Activated CD8-positive, alpha-beta T cell treated with anti-CD3 and anti-CD28 coated beads, Interleukin-2, amount 10 ng/mL, durations not matched to agents 7 days and 5 days (primary cell): ENCODE measurements at places on chromosomes 16 and 17. TPM values are rescaled to one million over a fixed set of nuclear protein-coding genes. Genes with fewer than 3 reads are reported as not detected.

- peaks cover 9% of the 10 kb centered on the region for H3K4me1 ChIP-seq
- no peak for DNase-seq
- H3K4me3 ChIP-seq = no peak overlapping the region
- H3K36me3 ChIP-seq = no peaks in the 10 kb centered on the region
Observed at GRCh38 chr16:58451945-58452401, 48.0 kb upstream of the NDRG4 start.

DNA sequence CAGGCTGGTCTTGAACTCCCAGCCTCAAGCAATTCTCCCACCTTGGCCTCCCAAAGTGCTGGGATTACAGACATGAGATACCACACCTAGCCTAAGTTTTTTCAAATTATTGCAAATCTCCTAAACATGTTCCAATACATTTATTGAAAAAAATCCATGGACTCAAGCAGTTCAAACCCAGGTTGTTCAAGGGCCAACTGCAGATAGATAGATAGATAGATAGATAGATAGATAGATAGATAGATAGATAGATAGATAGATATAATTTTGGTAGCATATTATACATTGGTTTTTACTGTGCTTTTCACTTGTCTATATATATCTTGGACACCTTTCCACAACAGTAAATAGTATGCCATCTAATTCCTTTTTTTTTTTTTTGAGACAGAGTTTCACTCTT, 20.9 kb upstream of the RBBP6 start:
- H3K4me1 ChIP-seq = peaks cover 14% of the 10 kb centered on the region
- no peak for DNase-seq
- no peak overlapping the region for H3K27ac ChIP-seq
- no peaks in the 10 kb centered on the region for H3K27me3 ChIP-seq
- H3K4me3 ChIP-seq = no peak overlapping the region

DNA sequence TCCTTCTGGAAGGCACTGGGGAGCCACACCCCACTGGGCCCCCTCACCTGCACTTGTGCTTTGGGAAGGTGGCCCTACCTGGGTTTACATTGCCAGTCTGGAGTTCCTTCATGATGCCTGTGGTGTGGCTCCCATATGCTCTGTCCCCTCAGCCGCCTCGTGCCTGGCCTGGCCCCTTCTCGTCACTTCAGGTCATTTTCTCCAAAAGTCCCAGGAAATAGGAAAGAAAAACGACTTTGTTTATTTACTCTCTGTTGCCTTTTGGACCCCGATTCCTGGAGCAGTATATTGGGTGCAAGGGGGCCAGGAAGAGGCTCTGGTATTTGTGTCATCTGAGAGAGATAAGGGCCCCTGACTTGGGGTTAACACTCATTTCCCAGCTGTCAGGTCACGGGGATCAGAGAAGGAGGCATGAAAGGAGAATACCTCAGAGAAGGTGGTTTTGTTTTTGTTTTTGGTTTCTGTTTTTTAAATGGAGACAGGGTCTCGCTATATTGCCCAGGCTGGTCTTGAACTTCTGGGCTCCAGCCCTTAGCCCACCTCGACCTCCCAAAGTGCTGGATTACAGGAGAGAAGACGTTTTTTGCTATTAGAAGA, 4.7 kb downstream of the SOCS3 start:
- peak overlapping the region; percentile 89 for H3K27ac ChIP-seq
- H3K27me3 ChIP-seq = no peaks in the 10 kb centered on the region
- peak overlapping the region; percentile 24 for H3K4me3 ChIP-seq
- peak; percentile 42 for DNase-seq
- peaks cover 70% of the 10 kb centered on the region for H3K4me1 ChIP-seq

DNA sequence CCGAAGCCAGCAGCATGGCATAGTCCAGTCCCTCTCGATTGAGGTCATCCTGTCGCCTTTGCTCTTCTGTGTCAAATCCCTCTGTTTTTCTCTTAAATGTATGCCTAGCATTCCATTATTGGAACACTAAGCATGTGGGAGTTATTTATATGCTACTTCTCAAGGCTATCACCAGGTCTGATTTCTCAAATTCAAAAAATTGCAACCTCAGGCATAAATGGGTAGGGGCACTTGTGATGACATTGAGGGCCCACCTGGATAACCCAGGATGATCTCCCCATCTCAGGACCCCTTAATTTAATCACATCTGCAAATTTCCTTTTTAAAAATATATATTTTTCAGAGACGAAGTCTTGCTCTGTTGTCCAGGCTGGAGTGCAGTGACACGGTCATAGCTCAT, 95.7 kb downstream of the BMERB1 start:
- no peaks in the 10 kb centered on the region for H3K36me3 ChIP-seq
- no peaks in the 10 kb centered on the region for H3K4me1 ChIP-seq
- no peak for DNase-seq
- no peak overlapping the region for H3K4me3 ChIP-seq

The CLEC3A gene
- total RNA-seq = not detected

GRCh38 chr17:825216-825615, 43.1 kb downstream of the MRM3 start:
- H3K36me3 ChIP-seq = no peaks in the 10 kb centered on the region
- no peak for DNase-seq
- H3K4me3 ChIP-seq = no peak overlapping the region
- H3K4me1 ChIP-seq = no peaks in the 10 kb centered on the region

The SLC5A10 gene
- not detected for total RNA-seq

The AOC2 gene
- total RNA-seq = 2.0 TPM

The CCL5 gene
- 275 TPM for total RNA-seq

DNA sequence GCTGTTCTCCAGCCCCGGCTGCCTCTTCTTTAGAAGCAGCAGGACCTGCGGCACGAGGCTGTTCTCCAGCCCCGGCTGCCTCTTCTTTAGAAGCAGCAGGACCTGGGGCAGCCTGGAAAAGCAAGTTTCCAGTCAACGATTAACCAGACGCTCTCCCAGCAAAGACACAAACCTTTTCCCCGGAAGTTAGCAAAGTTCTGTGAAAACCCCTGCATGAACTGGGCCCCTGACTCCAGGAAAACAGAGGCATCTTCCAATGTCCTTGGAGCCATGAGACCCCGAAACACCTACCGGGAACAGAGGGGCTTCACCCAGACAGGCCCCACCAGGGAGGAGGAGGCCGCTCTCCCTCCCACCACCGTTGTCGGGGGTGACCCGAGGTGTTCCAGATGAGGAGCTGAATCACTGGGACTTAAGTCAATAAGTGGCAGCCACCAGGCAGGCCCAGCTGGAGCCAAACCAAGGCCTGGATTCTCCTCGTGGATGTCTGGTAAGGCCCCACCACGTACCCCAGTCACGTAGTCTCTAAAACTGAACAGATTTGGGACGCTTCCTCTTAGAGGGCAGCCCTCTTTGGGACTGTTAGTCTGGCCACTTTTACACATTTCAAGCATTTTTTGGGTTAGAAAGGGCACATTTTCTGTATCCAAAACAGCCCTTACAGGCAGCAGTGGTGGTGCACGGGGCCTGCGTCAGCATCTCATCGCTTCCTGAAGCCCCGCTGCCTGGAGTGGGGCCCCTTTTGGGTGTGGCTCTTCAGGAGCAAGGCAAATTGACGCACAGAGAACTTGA, at the start of gene RPH3AL:
Gene RPH3AL (minus strand): TSS at position 387 of the 792 bp plus-strand sequence. CDS start 25,264 bp downstream, outside the sequence.
- no peak within 1 kb of the TSS for H3K4me3 ChIP-seq
- H3K36me3 ChIP-seq = peaks cover 6% of the 10 kb centered on the region
- H3K4me1 ChIP-seq = peaks cover 2% of the 10 kb centered on the region
- no peak within 1 kb of the TSS for H3K27ac ChIP-seq
- DNase-seq = no peak

DNA sequence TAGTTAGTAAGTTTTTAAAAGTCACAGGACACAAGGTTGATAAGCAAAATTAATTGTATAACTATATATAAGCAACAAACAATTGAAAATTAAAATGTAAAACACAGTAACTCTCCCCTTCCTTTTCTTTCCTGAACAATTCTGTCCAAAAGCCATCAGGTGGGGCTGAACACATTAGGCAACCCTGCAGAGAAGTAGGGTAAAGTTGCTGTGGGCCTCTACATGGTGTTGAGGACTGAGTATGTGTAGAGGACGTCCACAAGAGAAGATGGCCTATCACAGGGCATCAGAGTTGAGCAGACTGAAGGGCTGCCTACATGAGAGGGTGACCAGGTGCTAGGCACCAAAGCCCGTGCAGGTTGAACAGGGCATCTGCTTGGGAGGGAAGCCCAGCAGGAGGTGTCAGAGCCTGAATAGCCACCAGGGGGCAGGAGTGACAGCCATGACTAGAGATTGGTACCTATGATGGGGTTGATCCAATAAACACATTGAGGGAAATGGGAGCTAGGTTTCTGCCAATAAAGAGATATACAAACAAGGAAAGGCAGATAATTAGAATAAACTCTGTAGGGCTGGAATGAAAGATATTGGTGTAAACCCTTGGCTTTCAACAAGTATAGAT, 415.1 kb downstream of the NPIPA8 start:
- H3K27ac ChIP-seq = no peak overlapping the region
- H3K4me1 ChIP-seq = no peaks in the 10 kb centered on the region
- DNase-seq = peak; percentile 65

DNA sequence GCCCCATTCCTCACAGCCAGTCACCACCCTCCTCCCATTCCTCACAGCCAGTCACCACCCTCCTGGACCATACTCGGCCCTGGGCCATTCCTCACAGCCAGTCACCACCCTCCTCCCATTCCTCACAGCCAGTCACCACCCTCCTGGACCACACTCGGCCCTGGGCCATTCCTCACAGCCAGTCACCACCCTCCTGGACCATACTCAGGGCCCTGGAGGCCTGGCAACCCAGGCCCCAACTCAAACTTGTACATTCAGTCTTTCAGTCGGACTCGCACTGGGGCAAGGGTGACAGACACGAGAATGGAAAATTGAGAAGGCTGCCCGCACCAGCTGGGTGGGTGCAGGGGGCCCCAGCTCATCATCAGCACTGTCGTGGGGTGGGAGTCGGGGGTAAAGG, 30.4 kb upstream of the FOXK2 start:
- no peak for DNase-seq
- no peak overlapping the region for H3K4me3 ChIP-seq
- no peaks in the 10 kb centered on the region for H3K27me3 ChIP-seq
- H3K4me1 ChIP-seq = peaks cover 30% of the 10 kb centered on the region
- H3K27ac ChIP-seq = no peak overlapping the region

DNA sequence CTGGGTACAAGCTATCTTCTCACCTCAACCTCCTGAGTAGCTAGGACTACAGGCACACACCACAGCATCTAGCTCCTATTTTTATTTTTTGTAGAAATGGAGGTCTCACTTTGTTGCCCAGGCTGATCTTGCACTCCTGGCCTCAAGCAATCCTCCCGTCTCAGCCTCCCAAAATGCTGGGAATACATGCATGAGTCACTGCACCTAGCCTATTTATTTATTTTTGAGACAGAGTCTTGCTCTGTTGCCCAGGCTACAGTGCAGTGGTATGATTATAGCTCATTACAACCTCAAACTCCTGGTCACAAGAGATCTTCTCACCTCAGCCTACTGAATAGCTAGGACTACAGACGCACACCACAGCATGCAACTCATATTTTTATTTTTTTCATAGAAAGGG, 40.1 kb upstream of the RGS9 start:
- H3K27ac ChIP-seq = no peak overlapping the region
- H3K27me3 ChIP-seq = peaks cover 5% of the 10 kb centered on the region
- H3K4me1 ChIP-seq = peaks cover 18% of the 10 kb centered on the region
- H3K4me3 ChIP-seq = no peak overlapping the region
- no peaks in the 10 kb centered on the region for H3K36me3 ChIP-seq
- DNase-seq = no peak

DNA sequence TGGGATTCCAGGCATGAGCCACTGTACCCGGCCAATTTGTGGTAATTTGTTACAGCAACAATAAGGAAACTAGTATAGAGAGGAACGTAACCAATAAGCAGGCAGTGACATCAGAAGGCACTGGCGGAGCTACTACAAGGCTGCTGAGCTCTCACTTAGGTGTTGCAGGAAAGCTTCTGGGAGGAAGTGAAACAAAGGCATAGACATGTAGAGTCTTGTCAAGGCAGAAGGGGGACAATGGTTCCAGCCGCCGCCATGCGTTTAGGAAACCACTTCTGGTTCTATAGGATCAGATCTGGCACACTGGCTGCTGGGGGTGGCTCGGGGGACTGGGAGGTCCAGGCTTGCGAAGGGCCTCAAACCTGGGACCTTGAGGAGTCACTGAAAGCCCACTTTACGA, 9.4 kb upstream of the CPSF4L start:
- no peak overlapping the region for H3K27ac ChIP-seq
- DNase-seq = no peak
- no peak overlapping the region for H3K4me3 ChIP-seq
- H3K27me3 ChIP-seq = peaks cover 3% of the 10 kb centered on the region
- no peaks in the 10 kb centered on the region for H3K36me3 ChIP-seq
- H3K4me1 ChIP-seq = no peaks in the 10 kb centered on the region

The QPRT gene
- 10.2 TPM for total RNA-seq

DNA sequence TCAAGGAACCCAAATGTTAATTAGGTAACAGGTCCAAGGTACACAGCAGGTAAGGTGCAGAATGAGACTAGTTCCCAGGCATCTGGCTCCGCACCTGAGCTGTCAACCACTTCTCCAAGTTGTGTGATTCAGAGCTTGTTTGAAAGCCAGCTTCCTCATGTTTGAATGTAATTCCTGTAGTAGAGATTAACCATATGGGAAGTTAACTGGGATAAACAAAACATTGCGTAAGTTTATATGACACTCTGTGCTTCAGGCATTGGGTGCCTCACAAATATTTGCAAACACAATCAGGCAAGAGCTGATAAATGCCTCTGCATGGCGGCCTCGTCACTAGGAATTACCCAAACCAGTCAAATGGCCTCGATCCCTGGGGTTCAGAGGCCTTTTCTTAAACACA, 27.9 kb upstream of the CPHXL start:
- no peak for DNase-seq
- H3K4me1 ChIP-seq = peaks cover 2% of the 10 kb centered on the region
- no peak overlapping the region for H3K27ac ChIP-seq

DNA sequence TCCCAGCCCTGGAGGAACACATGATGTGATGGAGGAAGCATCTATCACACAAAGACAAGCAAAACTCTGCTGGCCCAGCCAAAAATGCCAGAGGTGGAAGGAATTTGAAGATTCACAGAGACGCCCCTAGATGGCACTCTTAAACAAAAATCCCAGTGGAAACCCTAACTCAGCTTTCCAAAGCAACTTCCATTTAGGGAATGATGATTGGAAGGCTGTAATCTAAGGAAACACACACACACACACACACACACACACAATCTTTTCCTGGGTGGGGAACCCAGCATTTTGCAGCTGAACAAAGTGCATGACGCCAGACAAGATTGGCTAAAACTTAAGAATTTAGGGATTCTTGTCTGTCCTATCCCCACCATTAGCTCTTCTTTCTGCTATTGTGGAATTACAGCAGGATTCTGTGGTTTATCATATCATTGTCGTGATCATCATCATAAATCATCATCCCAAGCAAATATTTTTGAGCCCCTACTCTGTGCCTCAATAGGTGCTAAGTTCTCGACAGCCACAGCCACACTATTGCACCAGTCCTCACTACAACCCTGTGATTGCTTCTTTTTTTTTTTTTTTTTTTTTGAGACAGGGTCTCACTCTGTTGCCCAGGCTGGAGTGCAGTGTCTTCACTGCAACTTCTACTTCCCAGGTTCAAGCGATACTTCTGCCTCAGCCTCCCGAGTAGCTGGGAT, 1.6 kb upstream of the LDAF1 start:
- peaks cover 20% of the 10 kb centered on the region for H3K4me1 ChIP-seq
- H3K27ac ChIP-seq = no peak overlapping the region
- peaks cover 5% of the 10 kb centered on the region for H3K36me3 ChIP-seq
- DNase-seq = no peak
- no peaks in the 10 kb centered on the region for H3K27me3 ChIP-seq

The SLX4 gene
- total RNA-seq = 16.5 TPM

GRCh38 chr16:54165912-54166865, 120.4 kb downstream of the IRX3 start:
- H3K4me3 ChIP-seq = no peak overlapping the region
- no peaks in the 10 kb centered on the region for H3K4me1 ChIP-seq
- H3K36me3 ChIP-seq = no peaks in the 10 kb centered on the region
- H3K27me3 ChIP-seq = peaks cover 6% of the 10 kb centered on the region
